ENCODE measurements at places on chromosomes 13 and 19.

GRCh38 chr13:57946361-57946760, 314.8 kb downstream of the PCDH17 start:
- peak; percentile 61 for DNase-seq

DNA sequence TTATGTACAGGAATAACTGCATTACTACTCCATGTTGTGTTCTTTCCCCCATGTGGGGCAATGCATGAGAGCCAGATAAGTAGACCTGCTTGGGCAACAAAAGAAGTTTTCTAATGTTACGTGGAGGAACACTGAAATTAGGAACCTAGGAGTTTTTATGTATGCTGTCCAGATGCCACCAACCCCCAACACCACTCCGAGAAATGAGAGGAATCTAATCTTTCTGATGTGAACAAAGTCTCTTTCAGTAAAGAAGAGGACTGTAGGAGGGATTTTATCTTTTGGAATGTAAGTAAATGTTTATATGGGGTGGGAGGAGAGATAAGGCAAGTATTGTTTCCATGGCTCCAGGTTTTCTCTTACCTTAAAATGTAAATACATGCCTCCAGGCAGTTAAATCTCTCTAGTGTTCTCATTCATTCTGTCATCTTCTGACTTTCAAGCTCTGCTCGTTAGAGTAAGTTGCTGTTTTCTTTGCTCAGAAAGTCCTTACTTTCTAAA, 820.6 kb downstream of the PCDH17 start:
- no peak for DNase-seq

DNA sequence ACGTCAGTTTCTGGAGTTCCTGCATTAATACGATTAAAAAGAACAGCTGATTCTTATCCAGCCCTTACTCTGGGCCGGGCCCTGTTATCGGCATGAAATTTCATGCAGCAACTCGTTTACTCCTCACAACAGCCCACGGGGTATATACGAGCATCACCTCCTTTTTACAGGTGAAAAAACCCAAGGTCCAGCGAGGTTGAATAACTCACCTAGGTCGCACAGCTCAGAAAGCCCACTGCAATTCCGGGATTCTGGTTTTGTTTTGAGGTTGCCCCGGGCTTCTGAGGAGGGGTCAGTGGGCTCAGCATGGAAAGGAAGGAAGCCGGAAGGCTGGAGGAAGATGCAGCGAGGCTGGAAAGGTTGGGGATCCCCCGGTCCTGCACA, 577 bp upstream of the ACP7 start:
- DNase-seq, result no peak

- DNase-seq, result no peak
Measured at GRCh38 chr19:30117636-30118145, 175.7 kb downstream of the URI1 start.

- peak; percentile 64 for DNase-seq
Measured at GRCh38 chr19:18589380-18590272, 1.0 kb downstream of the REX1BD start.

GRCh38 chr13:113631341-113632095, 26.5 kb downstream of the ATP4B start:
- DNase-seq, result no peak

DNA sequence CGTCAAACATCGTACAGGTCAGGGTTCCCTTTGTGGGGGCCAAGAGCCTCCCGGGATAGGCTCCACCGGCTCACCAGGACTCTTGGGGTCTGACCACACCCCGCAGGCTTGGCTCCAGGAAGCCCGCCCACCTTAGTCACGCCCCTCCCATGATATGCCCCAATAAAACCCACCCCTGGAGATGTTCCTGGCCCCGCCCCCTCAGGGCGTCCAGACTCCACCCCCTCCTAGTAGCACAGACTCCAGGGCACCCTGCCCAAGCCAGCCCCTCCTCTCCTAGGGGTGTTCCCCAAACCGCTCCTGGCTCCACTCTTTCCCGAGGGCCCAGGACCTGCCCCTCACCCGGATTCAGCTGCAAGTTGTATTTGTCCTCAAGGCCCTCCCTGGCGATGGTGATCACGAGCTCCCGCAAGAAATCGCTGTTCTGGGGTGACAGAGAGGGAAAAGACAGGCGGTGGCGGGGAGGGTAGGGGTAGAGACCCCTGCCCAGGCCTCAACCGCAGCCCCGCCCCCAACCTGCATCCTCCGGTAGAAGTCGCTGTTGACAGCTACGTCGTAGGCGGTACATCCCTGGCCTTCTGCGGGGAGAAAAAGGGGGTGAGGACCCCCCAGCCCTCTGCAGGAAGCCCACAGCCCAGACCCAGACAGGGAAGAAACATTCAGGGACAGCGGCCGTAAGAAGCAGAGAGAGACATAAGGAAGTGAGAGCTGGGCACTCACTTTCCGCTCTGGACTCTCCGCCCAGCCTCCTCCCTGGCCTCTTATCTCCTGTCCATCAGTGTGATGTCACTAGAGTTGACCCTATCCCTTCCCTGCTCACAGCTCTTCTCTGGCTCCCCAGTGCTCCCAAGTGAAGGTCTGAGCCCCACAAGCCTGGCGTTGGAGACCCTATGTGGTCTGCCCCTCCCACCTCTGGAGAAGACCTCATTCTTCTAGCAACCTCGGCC, 3.9 kb downstream of the PIH1D1 start:
- DNase-seq, result no peak

DNA sequence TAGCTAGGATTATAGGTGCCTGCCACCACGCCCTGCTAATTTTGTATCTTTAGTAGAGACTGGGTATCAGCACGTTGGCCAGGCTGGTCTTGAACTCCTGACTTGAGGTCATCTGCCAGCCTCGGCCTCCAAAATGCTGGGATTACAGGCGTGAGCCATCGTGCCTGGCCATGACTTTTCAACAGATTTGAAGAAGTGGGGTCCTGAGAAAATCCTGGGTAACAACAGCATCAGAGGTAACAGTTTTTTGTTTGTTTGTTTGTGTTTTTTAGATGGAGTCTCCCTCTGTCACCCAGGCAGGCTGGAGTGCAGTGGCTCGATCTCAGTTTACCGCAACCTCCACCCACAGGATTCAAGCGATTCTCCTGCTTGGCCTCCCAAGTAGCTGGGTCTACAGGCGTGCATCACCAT, 3.7 kb downstream of the JUNB start:
- no peak for DNase-seq

DNA sequence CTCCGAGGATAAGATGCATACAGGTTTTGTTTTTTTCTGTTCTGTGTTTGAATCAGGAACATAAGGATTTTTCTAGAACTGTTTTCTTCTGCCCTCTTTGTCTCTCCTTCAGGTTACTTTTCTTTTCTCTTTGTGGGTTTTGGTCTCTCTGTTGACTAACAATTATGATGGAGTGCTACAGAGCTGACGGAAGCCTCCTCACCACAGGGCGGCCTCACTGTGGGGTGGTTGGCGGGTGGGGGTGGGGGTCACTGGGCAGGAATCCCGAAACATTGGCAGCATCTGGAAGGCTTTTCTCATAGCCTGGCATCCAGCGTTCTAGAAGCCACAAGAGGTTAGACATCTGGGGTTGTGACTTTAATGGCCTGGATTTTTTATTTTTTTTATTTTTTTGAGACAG, 12.0 kb upstream of the MATK start:
- peak; percentile 52 for DNase-seq

GRCh38 chr13:46172531-46172991, 9.4 kb downstream of the LCP1 start:
- peak; percentile 95 for DNase-seq

DNA sequence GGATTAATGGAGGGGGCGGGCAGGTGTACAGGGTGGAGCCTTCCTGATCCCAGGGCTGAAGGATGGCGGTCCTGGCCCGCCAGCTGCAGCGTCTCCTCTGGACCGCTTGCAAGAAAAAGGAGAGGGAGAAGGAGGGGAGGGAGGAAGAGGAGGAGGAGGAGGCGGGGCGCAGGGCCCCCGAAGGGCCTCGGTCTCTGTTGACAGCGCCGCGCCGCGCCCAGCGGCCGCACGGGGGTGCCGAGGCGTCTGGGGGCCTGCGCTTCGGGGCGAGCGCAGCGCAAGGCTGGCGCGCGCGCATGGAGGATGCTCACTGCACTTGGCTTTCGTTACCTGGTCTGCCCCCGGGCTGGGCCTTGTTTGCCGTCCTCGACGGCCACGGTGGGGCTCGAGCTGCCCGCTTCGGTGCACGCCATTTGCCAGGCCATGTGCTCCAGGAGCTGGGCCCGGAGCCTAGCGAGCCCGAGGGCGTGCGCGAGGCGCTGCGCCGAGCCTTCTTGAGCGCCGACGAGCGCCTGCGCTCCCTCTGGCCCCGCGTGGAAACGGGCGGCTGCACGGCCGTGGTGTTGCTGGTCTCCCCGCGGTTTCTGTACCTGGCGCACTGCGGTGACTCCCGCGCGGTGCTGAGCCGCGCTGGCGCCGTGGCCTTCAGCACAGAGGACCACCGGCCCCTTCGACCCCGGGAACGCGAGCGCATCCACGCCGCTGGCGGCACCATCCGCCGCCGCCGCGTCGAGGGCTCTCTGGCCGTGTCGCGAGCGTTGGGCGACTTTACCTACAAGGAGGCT, at the start of gene PPM1N:
PPM1N (plus strand) TSS at position 33 of the 785 bp plus-strand sequence; CDS start at position 63, 30 bp downstream.
- DNase-seq, result peak; percentile 22

DNA sequence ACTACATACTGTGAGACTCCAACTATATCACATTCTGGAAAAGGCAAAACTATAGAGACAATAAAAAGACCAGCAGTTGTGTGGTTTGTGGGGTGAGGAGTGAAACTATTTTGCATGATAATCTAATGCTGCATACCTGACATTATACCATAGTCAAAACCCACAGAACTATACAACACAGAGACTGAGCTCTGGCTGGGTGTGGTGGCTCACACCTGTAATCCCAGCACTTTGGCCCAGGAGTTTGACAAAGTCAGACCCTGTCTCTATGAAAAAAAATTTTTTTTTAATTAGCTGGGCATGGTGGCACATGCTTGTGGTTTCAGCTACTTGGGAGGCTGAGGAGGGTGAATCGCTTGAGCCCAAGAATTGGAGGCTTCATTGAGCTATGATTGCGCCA, 11.9 kb downstream of the ZNF541 start:
- DNase-seq, result no peak

DNA sequence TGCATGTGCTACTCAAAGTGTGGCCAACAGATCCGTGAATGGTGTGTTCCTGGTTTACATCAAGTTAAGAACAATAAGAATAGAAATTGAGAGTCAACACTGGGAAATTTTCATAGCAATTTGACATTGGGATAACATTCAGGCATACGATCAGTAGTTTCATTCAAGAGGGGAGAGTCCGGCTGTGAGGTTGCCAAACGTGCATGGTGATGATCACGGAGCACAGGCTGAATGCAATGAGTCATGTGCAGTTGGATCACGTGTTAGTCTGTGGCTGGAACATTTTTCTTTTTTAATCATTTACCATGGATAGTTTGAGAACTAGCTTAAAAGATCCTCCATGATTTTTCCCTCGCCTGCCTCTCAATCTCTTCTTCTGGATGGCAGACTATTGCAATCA, 2.5 kb upstream of the DCT start:
- DNase-seq, result peak; percentile 23

GRCh38 chr13:34044041-34044440, 226.1 kb downstream of the RFC3 start:
- DNase-seq, result no peak

DNA sequence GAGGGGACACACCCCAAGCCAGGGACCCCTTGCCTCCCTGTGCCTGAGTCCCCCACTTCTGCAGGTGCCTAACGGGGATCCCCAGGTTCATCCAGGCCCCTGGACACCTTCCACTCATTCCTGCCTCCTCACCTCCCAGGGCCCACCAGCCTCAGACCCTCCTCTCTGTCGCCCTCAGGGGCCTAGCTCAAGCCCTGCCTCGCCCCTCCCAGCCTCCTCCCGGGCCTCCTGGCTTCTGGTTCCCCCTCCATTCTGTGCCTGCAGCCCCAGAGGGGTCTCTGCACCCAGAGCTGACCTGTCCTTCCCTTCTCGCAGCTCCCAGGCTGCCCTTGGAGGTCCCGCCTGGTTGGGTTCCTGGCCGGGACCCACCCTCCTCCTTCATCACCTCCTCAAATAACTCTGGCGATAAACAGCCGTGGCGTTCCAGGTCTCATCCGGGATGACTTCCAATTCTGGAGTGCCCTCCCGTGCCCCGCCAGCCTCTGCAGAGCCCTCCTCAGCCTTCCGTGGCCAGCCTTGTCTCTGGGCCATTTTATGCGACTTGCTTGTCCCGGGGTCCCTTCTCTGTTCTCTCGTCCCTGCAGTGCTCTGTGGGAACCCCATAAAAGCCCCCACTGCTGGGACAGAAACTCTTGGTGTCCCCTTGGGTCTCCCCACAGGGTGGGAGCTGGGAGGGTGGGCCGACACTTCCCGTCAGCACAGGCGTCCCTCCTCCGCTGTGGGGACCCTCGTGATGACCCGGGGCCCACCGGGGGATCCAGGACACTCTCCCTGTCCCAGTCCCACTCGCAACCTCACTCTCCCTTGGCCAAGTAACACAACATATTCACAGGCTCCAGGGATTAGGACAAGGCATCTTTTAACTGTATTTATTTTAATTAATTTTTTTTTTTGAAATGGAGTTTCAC, 9.2 kb downstream of the JOSD2 start:
- no peak for DNase-seq

DNA sequence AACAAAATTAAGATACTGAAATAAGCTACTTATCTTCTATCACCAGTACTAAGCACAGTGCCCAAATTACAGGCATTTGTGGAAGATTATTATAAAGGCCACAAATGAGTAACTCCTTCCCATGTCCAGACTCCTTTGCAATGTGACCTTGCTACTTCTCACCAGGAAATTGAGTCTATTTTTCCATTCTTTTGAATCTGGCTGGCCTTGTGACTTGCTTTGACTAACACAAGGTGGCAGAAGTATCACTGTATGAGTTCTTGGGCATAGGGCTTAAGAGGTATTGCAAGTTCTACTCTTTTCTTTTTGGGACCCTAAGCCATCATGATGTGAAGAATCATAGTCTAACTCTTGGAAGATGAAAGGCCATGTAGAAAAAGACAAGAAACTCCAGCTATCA, 49.9 kb downstream of the UGGT2 start:
- no peak for DNase-seq

GRCh38 chr19:38989066-38989605, 13.6 kb upstream of the FBXO17 start:
- no peak for DNase-seq

DNA sequence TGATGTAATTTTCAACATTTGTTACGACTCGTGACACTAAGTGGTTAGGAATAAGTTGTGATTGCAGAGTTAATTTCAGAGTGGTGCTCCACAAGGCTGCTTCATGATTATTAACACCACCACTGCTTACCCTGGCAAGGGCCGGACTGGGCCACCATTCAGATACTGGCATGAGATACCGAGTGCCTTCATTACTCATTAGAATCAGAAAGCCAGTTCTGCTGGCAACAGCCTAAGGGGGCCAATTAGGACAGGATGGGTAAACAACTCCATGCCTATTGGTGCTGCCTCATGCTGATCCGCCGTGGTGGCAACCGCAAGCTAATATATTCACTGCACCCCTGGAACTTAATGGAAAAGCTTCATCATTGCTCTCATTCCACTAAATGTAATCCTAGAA, 575.1 kb downstream of the EFNB2 start:
- no peak for DNase-seq

GRCh38 chr13:44422755-44423643, 49.4 kb downstream of the SERP2 start:
- no peak for DNase-seq

DNA sequence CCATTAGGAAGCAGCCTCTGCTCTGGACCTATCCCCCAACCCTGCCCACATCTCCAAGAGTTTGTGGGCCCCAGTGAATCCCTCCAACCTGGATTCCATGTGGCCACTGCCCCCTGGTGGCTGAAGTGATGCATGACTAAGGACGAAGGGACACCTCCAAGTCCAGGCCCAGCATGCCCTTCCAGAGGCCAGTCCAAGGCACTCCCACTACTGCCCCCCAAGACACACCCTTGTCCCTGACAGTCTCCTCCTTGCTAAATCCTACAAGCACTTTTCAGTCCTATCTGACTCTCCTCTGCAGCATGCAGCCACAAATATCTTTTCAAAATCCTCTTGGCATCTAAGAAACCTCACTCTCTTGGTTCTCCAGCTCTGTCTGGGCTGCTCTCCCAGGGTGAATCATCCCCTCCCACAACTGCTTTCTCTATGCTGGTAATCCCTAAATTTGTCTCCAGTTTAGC, 33.0 kb downstream of the DEDD2 start:
- peak; percentile 51 for DNase-seq
